ENCODE measurements at places on chromosomes 7 and 10.
A peak's percentile ranks its signal among the peaks of the same experiment; 100 is the strongest.

DNA sequence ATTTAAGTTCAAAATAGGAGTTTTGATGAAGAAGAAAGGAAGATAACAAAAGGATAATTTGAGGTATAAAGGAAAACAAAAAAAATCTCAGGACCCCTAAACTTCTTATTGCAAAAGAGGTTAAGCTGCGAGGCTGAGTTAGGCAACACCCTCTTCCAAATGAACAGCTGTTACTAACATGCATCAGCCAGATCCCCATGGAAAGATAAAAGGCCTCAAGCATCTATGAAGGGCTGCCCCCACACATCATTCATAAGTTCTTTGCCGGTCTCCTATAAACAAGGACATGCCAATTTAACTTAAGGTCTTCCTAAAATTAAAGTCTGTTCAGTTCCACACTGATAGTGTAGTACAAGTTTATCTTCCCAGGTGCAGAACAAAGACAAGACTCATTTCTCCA lies 75.8 kb upstream of the IMMP2L start:
- DNase-seq = no peak

GRCh38 chr10:108454793-108455192 lies 1290.3 kb upstream of the SORCS1 start:
- DNase-seq = peak; percentile 37

DNA sequence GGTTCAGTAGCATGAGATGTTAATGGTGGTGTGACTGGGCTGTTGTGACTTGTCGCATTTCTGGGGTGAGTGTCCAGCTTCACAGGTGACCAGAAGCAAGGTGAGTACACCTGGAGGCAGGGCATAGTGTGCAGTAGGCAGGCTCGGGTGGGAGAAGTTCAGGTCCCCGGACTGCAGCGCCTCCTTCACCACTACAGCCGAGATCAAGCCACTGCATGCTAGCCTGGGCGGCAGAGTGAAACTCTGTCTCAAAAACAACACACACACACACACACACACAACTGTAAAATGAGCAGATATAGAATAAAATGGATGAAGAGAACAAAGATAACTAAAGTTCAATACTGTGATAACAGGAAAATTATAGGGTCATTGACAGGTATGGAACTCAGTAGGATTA lies 11.1 kb upstream of the PARD3 start:
- DNase-seq = no peak

DNA sequence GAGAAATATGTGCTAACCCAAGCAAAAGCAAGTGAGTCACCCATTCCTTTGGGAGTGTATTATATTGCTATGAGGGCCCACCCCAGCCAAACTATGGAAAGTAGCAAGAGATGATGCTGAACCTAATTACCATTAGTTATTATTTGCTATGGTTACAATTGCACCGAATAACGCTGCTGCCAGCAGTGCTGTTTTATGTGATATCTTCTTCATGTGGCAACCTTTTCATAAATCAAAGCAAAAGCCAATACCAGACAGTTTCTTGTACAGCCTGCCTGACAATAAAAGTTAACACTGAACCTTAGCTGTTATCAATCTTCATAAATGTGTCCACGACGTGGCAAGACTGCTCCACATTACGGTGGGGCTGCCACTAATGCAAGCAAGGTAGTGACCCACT lies 241.7 kb upstream of the PLXNA4 start:
- DNase-seq = no peak

GRCh38 chr10:55509168-55509567 lies 708.1 kb upstream of the PCDH15 start:
- no peak for DNase-seq

DNA sequence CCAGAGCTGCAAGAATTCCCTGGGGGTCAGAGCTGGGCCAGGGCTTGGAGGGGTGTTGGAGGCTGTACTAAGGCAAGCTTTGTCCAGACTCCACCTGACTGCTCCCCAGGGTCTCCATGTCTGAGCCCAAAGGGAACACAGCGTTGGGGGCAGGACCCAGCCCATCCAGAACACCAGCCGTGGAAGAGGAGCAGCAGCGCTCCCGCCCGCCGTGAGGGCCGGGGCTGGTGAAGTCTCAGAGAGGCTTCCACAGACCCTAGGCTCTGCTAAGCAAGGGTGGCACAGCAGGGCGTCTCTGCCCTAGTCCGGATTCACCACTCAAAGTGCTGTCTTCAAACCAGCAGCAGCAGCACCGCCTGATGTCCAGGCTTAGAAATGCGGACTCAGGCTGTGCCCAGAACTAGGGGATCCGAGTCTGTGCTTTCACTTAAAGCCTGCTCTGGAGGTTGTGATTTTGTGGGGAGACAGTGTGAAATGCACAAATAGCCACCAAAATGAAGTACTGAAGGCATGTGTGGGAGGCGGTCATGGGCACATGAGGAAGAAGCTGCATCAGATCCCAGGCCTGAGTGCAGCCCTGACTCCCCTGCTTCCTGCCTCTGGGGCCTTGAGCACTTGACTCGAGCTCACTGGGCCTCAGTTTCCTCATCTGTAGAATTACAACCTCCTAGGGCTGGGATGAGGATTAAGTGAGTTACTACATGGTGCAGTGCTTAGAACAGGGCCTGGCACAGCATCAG lies 16.6 kb upstream of the AQP1 start:
- no peak for DNase-seq

DNA sequence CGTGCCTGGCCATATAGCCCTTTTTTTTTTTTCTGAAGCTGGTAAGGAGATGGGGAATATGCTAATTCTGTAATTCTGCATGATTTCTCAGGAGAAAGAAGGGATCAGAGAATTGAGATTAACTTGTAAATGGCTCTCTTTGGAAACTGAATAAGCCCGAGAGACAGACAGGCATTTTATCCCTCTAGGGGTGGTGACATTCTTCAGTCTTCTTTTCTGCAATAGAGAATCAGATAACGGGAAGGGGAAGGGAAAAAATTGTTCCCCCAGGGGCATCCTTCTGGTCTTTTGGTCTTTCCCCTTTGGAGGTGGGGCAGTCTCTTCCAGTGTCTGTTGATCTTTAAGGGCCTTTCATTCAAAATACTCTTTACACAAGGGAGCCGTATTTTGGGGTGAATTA lies 34.2 kb downstream of the HK1 start:
- no peak for DNase-seq

DNA sequence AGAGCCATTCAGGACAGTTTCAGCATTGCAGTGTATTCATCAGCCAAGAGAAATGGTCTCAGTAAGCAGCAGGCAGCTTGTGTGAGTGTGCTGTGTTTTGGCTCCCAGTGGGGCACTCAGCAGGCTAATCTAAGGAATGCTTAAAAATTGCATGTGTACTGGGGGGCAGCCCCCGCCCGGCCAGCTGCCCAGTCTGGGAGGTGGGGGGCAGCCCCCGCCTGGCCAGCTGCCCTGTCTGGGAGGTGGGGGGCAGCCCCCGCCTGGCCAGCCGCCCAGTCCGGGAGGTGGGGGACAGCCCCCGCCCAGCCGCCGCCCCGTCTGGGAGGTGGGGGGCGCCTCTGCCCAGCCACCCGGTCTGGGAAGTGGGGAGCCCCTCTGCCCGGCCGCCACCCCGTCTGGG lies 116.2 kb downstream of the GRID1 start:
- DNase-seq = no peak

- DNase-seq = peak; percentile 59
Measured at GRCh38 chr10:98374217-98374985, 40.6 kb downstream of the PYROXD2 start.

DNA sequence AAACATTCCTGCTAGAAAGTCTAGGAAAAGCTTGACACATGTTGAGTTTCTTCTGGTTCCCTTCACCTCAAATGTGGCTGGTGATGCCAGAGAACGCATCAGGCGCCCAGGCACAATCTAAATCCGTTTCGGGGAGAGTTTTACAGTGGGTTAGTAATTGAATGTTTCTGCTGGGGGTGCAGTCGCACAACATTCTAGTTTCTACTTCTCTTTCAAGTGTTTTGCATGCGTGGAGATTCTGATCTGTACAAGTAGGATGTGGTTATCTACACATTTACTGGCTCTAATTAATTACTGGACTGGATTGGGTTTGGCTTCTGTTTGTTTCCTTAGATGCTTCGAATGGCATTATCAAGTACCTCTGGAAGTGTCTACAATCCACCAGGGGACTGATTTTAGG lies 173.8 kb downstream of the TMEM26 start:
- no peak for DNase-seq

DNA sequence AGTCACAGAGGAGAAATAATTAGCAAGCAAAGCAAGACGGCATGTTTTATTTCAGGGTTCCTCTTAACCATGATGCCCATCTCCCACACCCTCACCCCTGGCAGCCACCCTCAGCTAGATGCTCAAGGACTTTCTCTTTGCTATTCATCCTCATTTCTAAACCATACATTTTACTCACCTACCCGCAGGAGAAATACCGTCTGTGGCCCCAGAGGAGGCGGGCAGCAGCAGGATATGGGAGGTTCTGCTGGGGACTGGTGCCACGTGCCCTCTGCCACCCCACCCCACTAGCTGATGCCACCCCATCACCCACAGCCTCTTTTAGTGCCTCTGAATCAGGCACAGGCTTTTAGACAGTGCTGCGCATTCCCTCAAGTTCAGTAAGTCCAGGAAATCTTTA lies 168.7 kb upstream of the ITGB1 start:
- no peak for DNase-seq

GRCh38 chr7:129225931-129226572 lies 1.2 kb downstream of the AHCYL2 start:
- DNase-seq = no peak

DNA sequence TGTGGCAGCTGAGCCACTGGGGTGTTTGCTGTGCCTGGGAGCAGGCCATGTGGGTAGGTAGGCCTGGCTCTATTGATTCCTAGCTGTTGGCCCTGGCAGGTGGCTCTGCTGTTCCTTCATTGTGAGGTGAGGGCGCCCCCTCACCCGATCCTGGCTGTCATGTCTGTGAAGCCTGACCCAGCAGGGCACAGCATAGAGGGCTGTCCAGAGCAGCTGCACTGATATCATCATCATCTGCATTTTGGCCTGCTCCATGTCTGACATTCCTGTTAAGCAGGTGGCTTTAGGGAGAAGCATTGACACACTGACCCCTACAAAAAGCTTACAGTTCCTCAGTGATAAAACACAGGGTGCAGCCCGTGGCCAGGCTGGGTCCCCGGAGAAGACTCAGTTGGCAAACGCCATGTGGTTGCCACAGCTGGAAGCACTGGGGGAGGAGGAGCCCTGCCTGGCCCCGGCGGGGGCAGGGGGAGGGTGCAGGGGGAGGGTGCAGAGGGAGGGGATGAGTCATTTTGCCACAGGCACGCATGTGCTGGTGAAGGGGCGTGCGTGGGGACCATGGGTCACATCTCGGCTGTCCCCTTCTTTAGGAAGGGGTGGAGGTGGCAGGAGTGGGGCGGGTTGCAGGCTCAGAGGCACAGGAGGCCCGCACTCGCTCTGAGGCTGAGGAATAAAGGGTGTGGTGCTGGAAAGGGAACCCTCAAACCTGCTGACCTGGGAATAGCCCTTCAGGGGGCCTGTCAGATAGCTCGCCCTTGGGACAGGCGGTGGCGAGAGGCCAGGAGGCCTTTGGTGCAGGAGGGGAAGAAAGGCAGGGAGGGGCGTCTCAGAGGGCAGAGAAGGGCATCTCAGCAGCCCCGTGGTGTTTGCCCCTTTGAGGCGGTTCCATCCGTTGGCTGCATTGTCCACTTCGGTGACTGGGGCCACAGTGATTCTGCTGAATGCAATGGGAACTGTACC lies 31.6 kb downstream of the IKZF1 start:
- no peak for DNase-seq

DNA sequence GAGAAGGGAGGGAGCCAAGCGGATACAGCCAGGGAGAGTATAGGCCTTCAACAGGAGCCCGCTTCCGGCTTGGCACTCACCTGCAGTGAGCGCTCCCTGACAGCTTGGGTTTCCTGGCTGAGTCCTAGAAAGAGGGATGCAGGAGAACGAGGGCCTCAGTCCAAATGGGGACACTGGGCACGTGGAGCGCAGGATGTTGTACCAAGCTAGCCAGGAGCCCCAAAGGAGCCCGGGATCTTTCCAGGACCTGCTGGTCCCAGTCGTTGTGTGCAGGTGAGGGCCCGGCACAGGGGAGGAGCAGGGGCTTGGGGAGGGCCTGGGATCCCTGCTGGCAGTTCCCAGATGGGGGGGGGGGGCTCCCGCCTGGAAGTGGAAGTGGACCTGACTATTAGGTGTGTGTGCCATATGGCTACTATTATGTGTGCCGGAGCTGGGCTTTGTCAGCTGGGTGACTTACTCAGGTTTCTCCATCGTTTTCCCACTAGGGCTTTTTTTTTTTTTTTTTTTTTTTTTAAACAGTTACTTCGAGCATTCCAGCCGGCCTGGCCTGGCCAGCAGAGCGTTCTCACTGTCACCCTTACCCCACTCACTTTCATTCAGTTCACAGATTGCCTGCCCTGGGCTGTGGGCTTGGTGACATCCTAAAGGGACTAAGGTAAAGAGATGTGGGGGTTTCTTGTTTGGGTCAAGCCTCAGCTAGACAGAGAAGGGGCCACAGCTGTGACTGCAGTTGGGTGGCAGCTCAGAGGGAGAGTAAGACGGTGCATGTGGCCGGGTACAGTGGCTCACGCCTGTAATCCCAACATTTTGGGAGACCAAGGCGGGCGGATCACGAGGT lies 3.8 kb downstream of the AGAP3 start:
- no peak for DNase-seq

DNA sequence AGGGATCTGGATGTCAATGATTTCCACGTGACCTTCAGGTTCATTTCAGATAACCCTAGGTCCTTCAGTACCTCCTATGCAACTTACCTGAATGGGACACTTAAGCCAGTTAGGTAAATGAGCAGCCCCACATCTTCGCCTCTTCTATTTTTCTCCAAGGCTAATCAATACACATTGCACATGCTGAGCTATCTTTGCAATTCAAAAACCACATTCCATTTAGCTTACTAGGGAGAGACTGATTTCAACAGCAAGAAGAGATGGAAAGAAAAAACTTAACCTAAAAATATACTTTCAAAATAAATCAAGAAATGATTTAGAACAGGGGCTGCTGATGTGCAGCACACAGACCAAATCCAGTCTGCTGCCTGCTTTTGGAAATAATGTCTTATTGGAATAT lies 81.8 kb upstream of the CDCA7L start:
- DNase-seq = no peak

- no peak for DNase-seq
Measured at GRCh38 chr10:3781468-3782145, 3.4 kb downstream of the KLF6 start.

GRCh38 chr7:107982042-107982840 lies 20.7 kb downstream of the LAMB1 start:
- no peak for DNase-seq

DNA sequence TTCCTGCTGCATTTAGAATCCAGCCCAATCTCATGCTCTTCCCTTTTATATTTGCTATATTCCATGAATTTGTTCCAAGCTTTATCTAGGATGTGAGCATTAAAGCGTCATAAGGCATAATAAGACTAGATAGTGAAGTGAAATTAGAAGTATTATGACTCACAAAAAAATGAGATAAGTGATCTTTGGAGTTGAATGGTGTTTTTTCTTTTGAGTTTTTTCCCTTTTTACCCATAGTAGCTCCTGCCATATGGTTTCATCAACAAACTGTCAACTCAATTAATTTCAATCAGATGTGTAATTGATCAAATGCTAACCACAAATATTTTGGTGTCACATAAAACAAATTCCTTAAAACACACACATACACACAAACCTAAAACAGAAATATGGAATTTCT lies 17.0 kb downstream of the KLHDC10 start:
- DNase-seq = no peak
